ENCODE measurements at places on chromosomes 16 and 17. TPM values are rescaled to one million over a fixed set of nuclear protein-coding genes. Genes with fewer than 3 reads are reported as not detected.

DNA sequence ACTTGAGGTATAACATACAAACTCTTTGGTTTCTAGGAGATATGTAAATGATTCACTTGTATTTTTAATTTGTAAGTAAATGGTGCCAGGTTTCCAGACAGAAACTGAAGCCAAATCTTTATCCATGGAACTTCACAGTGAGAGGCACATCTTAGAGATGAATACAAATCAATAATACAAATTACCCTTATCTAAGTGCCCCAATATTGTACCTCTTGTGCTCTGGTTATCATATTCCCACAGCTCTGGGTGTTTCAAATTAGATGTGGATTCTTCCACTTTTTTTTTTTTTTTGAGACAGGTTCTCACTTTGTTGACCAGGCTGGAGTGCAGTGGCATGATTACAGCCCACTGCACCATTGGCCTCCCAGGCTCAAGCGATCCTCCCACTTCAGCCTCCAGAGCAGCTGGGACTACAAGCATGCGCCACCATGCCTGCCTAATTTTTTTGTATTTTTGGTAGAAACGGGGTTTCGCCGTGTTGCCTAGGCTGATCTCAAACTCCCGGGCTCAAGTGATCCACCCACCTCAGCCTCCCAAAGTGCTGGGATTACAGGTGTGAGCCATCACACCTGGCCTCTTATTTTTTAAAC, 38.0 kb upstream of the DHX40 start:
- no peak for DNase-seq
- no peaks in the 10 kb centered on the region for H3K4me1 ChIP-seq
- H3K4me3 ChIP-seq = no peak overlapping the region
- H3K27me3 ChIP-seq = no peaks in the 10 kb centered on the region
- H3K36me3 ChIP-seq = no peaks in the 10 kb centered on the region
- H3K27ac ChIP-seq = no peak overlapping the region

ZNF598 gene
- 41.0 TPM for total RNA-seq

KRTAP4-1 gene
- not detected for total RNA-seq

DNA sequence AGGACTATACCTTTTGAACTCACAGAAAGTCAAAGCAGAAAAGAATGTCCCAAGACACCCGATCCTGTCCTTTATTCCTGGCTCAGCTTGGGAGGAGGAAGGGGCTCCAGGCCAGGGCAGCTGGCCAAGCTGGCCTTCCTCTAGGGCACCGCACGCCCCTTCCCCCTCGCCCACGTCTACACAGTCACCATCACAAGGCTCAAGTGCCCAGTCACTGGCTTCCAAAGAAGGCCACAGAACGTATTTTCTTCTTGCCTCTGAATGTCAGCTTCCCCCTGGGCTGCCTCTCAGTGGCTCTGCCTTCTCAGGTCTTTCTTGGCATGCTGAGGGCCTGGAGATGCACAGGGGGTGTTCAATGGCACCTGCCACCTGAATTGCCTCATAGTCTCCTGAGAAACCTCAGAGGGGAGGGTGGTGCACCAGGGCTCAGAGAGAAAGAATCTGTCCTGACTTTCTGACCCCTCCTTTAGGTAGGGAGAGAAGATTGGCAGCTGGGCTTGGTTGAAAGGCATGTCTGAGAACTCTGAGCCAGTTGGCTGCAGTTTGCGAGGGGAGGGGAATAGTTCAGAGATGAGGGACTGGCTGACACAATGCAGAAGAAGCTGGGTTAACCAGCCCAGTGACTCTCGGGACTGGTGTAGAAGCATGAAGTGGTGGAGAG, 2.1 kb downstream of the DHRS11 start:
- H3K27ac ChIP-seq = no peak overlapping the region
- peaks cover 25% of the 10 kb centered on the region for H3K4me1 ChIP-seq
- no peak overlapping the region for H3K4me3 ChIP-seq
- no peak for DNase-seq

DNA sequence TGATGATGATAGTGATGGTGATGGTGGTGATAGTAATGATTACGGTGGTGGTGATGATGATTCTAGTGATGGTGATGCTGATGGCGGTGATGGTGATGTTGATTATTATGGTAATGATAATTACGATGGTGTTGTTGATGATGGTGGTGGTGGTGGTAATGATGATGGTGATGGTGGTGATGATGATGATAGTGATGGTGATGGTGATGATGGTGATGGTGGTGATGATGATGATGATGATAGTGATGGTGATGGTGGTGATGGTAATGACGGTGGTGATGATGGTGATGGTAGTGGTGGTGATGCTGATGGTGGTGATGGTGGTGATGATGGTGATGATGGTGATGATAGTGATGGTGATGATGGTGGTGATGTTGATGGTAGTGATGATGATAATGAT, 370.0 kb downstream of the CDH13 start:
- no peak overlapping the region for H3K27ac ChIP-seq
- H3K36me3 ChIP-seq = no peaks in the 10 kb centered on the region
- H3K27me3 ChIP-seq = no peaks in the 10 kb centered on the region
- no peaks in the 10 kb centered on the region for H3K4me1 ChIP-seq
- no peak overlapping the region for H3K4me3 ChIP-seq

GRAP gene
- total RNA-seq = 1.8 TPM

Measured in body of pancreas (tissue), 4 donors.